Stimulated activated CD4-positive, alpha-beta T cell treated with anti-CD3 and anti-CD28 coated beads, Interleukin-1b, Interleukin-23, amount 100 ng/mL, for 24 hours (primary cell): ENCODE measurements at places on chromosomes 3 and 15.

DNA sequence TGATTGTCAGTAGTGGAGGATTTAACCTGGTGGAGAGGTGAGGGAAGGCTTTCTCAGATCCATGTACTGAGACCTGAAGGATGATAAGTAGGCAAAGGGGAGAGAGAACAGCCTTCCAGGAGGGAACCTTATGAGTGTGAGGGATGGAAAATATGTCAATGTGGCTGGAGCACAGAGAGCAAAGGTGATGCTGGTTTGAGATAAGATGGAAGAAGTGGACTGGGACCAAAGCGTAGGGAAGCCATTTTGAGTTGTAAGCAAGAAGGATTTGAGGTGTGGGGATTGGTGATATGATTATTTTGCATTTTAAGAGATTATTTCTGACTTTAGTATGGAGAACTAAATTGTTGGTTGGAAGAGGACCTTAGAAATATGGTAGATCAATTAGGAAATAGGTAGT lies 3.9 kb downstream of the FBXO45 start:
- DNase-seq, result no peak

DNA sequence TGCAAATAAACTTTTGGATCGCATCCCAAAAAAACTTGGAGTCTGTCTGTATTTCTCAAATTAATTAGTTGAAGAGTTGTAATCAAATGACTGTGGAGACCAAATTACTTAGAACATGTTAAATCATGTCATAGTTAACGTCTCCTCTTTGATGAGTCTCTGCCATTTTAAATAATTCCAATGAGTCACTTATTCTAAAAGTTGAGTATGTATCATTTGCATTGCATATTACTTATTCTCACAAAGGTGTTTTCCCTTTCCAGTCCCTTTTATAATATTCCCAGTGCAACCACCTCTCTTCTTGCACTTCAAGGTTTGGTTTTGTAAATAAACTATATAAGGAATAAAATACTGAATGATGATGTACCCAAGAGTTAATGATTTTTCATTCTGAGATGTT lies 36.0 kb upstream of the MBNL1 start:
- no peak for DNase-seq

DNA sequence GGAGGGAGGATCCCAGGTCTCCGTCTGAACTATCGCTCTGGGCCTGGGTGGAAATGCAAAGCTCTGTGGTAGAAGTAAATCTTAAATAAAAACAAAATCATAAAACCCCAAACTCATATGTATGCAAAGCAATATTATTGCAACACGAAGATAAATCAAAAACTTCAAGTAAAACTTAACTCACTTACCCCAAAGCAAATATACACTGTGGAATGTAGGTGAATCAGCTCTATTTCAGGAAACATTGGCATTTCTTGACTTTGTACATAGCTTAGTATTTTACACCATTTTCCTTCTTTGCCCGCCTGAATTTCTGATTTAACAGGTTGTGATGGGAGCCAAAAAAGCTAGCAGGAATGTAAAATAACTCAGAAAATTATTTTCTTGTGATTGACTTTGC lies 126.2 kb downstream of the TPRG1 start:
- no peak for DNase-seq

DNA sequence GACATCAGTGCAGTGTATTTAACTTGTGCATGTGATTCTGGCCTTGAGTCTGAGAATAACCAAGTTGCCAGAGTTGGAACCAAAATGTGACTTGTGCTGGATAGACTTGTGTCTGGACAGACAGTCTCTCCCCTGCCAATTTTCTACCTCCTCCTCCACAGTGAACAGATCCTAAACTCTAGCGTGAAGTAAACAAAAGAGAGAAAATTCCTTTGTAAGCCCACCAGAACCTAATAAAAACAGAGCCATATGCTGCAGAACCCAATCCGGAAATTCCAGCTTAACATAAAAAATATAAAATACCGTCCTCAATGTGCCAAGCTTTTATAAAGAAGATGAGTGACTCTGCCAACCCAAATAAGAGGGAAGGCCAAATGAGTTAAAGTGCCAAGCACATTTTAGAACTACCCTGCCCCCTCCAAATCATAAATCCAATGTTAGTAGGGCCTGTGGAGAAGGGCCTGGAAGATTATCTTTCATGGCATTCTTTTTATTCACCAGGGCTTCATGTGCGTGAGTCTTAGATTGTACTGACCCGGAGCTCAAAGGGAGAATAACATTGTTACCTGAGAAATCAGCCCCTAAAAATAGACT lies 344.6 kb upstream of the PROK2 start:
- DNase-seq, result no peak

GRCh38 chr3:183210862-183211341 lies 42.2 kb upstream of the B3GNT5 start:
- DNase-seq, result no peak

DNA sequence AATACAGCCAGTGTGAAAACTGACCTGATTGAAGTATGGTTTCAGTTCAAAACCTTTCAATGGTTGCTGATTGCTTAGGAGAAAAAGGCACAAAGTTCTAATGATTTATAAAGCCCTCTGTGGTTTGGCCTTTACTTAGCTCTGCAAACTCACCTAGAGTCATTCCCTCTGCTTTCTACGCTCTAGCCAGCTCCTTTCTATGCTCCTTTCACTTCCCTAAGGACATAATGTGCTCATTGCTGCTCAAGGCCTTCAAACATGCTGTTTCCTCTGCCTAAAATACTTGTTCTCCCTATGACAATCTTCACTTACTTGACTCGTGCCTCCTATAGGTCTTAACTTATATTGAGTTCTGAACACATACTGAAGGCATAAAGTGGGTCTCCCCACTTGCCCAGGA lies 19.0 kb downstream of the RPL39L start:
- DNase-seq, result no peak

DNA sequence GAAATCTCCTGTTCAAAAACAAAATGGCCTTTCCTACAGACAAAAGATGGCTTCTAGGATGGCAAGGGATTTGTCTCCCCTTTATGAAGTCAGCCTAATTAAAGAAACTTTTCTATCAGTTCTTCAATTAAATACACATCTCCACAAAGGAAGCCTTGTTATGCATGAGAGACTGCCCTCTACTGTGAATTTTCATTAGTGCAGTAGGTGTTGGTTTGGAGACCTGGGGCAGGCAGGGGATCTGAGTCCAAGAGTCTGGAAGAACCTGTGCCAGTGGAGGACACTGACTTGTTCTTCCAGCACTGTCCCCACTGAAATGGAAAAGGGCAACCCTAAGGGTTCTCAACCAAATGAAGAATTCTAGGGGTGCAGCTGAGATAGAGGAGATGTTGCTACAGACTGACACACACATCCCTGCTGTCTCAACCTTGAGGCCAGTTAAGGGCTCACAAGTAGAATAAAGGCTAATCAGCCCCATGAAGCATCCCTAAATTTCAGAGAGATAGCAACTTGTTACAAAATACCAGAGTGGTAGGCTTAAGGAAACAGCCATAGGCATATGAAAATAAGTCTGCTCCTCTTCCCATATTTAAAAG lies 174.0 kb upstream of the PRICKLE2 start:
- no peak for DNase-seq

DNA sequence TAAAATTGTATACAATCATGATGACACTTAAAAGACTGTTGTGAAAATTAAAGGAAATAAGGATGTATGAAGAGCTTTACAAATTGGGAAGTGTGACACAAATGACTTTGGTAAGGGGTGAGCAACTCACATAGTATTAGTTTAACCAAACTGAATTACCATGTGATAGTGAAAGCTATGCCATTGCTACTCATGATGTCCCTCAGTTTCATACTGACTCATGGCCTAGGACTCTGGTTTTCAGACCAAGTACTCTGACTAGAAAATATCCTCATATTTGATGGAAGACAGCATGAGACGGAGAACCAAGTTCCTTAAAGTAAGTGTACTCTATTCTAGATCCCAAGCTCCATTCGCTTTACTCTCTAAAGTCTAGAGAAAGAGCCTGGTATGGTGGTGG lies 203.2 kb upstream of the ICE2 start:
- DNase-seq, result no peak

- DNase-seq, result no peak
Observed at GRCh38 chr3:42195879-42196330, 70.1 kb downstream of the CCK start.

DNA sequence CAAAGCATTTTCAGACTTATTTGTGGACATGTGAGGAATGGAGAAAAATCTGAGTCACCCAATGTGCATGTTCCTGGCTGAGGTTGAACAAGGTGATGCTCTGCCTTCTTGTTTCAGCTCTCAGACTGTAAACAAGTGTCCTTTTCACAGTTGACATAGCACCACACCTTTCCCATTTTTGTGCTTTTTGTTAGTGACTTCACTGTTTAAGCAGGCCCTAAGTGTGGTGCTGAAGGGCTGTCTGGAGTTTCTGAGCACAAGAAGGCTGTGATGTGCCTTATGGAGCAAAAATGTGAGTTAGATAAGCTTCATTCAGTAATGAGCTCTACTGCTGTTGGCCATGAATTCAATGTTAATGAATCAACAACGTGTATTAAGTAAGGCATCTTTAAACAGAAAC lies 20.4 kb downstream of the ABI3BP start:
- no peak for DNase-seq

- DNase-seq, result no peak
Observed at GRCh38 chr15:56910801-56911200, 7.6 kb upstream of the TCF12 start.

GRCh38 chr3:184395320-184395660 lies 15.4 kb downstream of the CHRD start:
- no peak for DNase-seq

- no peak for DNase-seq
Observed at GRCh38 chr3:52110502-52110901, 43.7 kb downstream of the POC1A start.

DNA sequence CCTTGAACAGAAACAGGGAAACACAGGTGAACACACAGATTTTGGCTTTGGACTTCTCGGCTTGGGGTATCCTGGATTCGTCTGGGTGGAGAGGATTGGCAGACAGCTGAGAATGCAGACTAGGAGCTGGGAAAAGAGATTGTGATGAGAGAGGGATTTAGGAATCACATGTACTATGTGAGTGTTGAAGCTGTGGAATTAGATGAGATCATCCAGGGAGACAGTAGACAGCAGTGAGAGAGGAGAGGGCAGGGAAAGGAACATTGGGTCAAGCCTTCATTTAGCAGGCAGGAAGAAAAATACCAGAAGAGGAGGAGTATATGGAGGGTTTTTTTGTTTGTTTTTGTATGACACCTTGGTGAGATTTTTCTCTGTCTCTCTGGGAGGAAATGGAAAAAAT lies 262.1 kb upstream of the TBL1XR1 start:
- no peak for DNase-seq

GRCh38 chr15:66647358-66647757 lies 54.7 kb upstream of the SMAD6 start:
- no peak for DNase-seq
